ENCODE measurements at places on chromosomes 3 and 15. TPM values are rescaled to one million over a fixed set of nuclear protein-coding genes. Genes with fewer than 3 reads are reported as not detected.

Gene ACOX2
- total RNA-seq = 1.1 TPM

DNA sequence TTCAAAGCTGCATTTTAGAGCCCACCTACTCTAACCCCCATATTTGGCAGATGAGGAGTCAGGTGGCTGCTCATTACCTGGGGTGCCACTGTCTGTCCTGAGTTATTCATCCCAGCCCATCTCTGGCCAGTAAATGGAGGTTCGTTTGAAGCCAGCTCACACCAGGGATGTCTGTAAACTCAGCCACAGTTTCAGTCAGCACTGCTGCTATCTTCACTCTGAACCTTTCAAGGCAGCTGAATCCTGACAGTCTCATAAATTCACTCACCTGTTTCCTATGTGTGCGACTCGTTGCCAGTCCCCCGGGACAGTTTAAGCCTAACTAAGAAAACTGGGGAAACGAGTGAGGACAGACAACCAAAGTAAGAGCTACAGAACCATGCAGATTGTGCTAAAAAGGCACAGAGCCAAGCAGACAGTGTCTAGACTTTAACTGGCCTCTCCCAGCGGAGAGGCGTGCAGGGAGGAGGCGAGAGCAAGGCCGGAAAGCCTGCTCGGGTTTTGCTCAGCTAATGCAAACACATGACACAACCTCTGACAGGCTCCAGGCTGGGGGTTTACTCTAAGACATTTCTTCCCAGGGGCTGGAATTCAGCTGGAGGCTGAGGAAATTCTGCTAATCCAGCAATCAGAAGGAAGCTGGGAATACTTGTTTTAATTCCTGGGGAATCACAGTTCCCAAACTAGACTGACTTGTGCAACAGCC, 12.0 kb downstream of the FSTL1 start:
- no peak for DNase-seq
- peaks cover 49% of the 10 kb centered on the region for H3K4me1 ChIP-seq
- H3K36me3 ChIP-seq = peaks cover 39% of the 10 kb centered on the region
- peak overlapping the region; percentile 70 for H3K27ac ChIP-seq

DNA sequence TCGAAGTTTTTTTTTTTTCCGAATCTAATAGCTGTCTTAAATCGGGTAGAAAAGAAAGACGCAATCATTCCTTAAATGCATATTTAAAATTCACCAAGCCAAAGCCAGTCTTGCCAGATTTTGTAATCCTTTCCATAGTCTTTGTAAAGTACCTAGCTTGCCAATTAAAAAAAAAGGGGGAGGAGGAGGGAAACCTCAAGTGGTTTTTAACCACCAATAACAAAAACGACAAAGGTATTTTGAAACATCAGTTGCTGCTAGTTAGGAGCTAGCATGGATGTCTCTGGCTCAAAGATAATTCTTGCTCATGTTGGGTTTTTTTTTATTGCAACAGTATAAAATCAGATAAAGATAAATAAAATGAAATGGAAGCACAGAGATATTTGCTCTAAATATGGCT, 187.9 kb downstream of the MECOM start:
- H3K27me3 ChIP-seq = no peaks in the 10 kb centered on the region
- DNase-seq = no peak
- H3K27ac ChIP-seq = no peak overlapping the region
- peaks cover 14% of the 10 kb centered on the region for H3K4me1 ChIP-seq
- H3K4me3 ChIP-seq = no peak overlapping the region
- no peaks in the 10 kb centered on the region for H3K36me3 ChIP-seq

DNA sequence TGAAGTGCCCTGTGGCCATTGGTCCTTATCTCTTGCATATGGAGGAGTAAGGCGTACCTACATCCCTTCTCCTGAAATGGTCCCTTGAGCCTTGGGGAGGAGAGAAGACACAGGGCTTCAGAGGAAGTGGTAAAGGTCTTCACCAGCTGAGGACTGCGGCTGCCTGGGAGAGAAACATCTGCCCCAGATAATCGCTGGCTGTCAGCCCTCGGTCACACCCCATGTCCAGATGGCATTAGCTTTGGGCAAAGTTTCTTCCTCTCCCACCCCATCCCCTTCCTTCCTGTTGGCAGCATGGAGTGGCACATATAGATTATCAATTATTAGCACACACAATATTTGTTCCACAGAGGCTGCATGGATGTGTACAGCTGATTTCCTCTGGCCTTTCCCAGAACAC, 61.6 kb downstream of the LRTM1 start:
- H3K27me3 ChIP-seq = no peaks in the 10 kb centered on the region
- DNase-seq = no peak
- H3K36me3 ChIP-seq = no peaks in the 10 kb centered on the region
- H3K27ac ChIP-seq = no peak overlapping the region
- no peak overlapping the region for H3K4me3 ChIP-seq
- H3K4me1 ChIP-seq = peaks cover 20% of the 10 kb centered on the region

- no peak overlapping the region for H3K27ac ChIP-seq
- peaks cover 18% of the 10 kb centered on the region for H3K36me3 ChIP-seq
- no peak for DNase-seq
- peaks cover 2% of the 10 kb centered on the region for H3K4me1 ChIP-seq
Measured at GRCh38 chr15:55197362-55197705, 593 bp upstream of the RSL24D1 start.

DNA sequence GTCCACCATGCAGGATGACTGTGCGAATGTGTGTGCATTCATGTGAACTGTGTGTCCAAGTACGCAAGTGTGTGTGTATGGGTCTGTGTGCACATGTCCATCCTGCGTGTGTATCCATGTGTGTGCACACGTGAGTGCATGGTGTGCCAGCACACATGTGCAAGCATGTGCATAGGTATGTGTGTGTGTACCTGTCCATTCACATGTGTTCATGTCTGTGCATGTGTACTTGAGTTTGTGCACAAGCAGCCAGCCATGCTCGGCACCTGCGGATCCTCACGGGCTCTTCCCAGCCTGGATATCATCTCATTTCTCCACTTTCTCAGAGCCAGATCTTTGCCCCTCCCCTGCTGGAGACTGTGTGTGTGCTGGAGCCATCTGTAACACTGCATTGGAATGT, 18.7 kb upstream of the PLXNA1 start:
- H3K27me3 ChIP-seq = no peaks in the 10 kb centered on the region
- peaks cover 21% of the 10 kb centered on the region for H3K4me1 ChIP-seq
- no peak overlapping the region for H3K27ac ChIP-seq
- no peak overlapping the region for H3K4me3 ChIP-seq
- no peaks in the 10 kb centered on the region for H3K36me3 ChIP-seq
- DNase-seq = no peak

Gene SNX33
- 17.8 TPM for total RNA-seq

Gene ITGA11
- total RNA-seq = 0.60 TPM

Gene ZNF774
- 2.6 TPM for total RNA-seq

DNA sequence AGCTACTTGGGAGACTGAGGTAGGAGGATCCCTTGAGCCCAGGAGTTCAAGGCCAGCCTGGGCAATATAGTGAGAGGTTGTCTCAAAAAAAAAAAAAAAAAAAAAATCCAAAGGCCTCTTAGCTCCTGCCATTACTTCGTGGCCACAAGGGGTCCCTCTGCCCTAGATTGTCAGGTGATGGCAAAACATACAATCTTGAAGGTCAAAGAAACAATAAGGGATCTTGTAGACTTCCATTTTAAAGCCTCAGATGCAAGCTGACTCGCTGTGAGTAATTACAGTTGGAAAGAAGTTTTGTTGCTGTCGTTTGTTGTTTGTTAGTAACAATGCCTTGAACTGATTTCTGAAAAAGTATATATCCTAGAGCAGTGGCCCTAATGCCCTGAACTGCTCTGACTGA, 55.9 kb upstream of the PLCL2 start:
- H3K36me3 ChIP-seq = peaks cover 6% of the 10 kb centered on the region
- H3K4me1 ChIP-seq = peaks cover 23% of the 10 kb centered on the region
- no peak overlapping the region for H3K4me3 ChIP-seq
- DNase-seq = peak; percentile 45

DNA sequence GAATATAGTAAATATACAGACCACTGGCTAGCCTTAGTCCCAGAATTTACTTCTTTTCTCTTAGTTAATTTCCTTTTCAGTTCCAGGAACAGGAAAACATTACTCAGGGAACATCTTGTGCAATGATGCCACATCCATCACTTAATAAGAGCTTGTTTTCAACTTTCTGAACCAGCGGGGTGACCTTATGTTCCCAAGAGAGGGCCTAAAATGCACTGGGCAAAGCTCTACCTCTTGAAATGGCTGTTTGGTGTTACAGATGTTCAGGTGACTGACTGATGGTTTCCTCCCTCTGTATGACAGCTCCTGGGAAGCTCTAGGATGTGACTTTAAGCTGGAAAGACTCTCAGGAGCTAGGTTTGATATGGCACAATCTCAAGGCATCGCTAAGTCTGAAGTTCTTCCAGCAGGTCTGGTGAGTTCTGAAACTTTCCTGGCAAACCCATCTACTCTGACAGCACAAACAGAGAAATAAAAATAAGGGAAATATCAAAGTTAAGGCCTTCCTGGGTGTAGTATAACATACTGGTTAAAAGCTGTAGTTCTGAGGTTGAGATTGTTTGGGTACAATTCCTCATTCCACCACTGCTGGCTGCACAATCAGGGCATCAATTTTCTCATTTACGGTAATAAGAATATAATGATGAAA, 98.6 kb downstream of the ZIC1 start:
- no peak overlapping the region for H3K4me3 ChIP-seq
- DNase-seq = no peak
- H3K4me1 ChIP-seq = no peaks in the 10 kb centered on the region
- H3K36me3 ChIP-seq = no peaks in the 10 kb centered on the region

DNA sequence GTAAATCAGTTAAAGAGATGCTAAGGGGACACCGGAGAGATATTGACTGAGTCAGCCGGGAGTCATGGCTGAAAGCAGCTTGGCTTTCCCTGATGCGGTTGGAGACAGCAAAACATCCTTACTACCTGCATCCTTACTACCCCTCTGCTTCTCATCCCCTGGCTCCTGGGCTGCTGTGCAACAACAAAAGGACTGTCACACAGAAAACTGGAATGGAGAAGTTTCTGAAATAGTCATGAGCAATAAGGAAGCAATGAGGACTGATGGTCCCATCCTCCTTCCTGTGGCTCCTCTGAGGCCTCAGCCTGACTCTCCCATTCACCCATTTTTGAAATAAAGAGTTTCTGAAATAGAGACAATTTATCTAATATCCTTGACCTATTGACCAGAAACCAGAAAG, 1.1 kb downstream of the HCLS1 start:
- H3K27ac ChIP-seq = no peak overlapping the region
- H3K36me3 ChIP-seq = peaks cover 13% of the 10 kb centered on the region
- DNase-seq = no peak
- H3K4me3 ChIP-seq = no peak overlapping the region
- no peaks in the 10 kb centered on the region for H3K27me3 ChIP-seq

GRCh38 chr3:150271591-150271960, 136.5 kb upstream of the TSC22D2 start:
- H3K27ac ChIP-seq = no peak overlapping the region
- H3K4me3 ChIP-seq = no peak overlapping the region
- no peak for DNase-seq
- H3K27me3 ChIP-seq = no peaks in the 10 kb centered on the region
- H3K4me1 ChIP-seq = no peaks in the 10 kb centered on the region

GRCh38 chr3:16670191-16670590, 65.0 kb upstream of the DAZL start:
- H3K4me1 ChIP-seq = peaks cover 67% of the 10 kb centered on the region
- DNase-seq = peak; percentile 16
- peaks cover 34% of the 10 kb centered on the region for H3K36me3 ChIP-seq
- no peaks in the 10 kb centered on the region for H3K27me3 ChIP-seq

DNA sequence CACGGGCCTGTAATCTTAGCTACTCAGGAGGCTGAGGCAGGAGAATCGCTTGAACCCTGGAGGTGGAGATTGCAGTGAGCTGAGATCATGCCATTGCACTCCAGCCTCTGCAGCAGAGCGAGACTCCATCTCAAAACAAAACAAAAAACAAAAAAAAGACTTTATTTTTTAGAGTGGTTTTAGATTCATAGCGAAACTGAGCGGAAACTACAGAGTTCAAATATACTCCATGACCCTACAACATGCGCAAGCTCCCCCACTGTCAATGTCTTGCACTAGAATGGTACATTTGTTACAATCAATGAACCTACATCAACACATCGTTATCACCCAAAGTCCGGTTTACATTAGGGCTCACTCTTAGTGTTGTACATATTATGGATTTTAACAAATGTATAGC, 2.2 kb upstream of the CRTAP start:
- H3K4me3 ChIP-seq = no peak overlapping the region
- 0 out of 2 replicates have a peak, but pooled peaks cover 2% of the 10 kb centered on the region for H3K36me3 ChIP-seq
- no peak for DNase-seq
- peaks cover 13% of the 10 kb centered on the region for H3K4me1 ChIP-seq

Gene CLDN16
- total RNA-seq = not detected

Gene FETUB
- not detected for total RNA-seq

- no peaks in the 10 kb centered on the region for H3K36me3 ChIP-seq
- no peak overlapping the region for H3K4me3 ChIP-seq
- DNase-seq = no peak
- no peak overlapping the region for H3K27ac ChIP-seq
Measured at GRCh38 chr3:73364517-73364916, 260.2 kb downstream of the PDZRN3 start.

DNA sequence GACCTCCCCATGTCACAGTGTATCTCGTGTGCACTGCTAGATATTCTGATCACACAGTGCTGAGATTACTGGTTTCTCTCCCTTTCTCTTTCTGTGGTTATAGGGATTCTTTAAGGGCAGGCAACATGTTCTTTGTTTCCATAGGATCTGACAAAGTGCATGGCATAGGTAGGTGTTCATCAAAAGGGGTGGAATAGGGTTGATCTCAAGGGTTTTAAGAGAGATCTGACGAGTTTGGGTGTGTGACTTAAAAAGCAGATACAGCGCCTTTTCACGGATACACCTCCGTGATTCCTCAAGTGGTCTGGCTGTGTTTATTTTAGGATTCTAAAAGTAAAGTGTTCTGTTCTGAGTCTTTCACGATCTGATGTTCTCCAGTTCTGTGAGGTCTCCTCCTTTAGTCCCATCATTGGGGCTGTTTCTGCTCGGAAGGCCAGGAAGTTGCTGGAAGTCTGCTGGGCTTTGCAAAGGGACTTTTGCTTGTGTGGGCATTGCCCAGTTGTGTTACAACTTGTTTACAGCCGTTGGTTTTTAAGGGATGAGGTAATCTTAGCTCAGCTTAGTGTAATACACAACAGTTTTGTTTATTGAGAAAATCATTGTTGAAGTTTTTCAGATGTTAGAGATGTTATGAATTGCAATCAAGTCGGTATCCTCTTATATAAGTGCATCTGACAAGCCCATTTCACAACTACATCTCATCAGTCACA, 34.8 kb downstream of the IGF1R start:
- no peaks in the 10 kb centered on the region for H3K36me3 ChIP-seq
- peak overlapping the region; percentile 49 for H3K27ac ChIP-seq
- no peaks in the 10 kb centered on the region for H3K27me3 ChIP-seq

GRCh38 chr15:67838789-67839332, 984 bp downstream of the RNU6-1 start:
- H3K4me1 ChIP-seq = peaks cover 55% of the 10 kb centered on the region
- peak; percentile 83 for DNase-seq
- peak overlapping the region; percentile 90 for H3K4me3 ChIP-seq
- H3K27me3 ChIP-seq = peaks cover 70% of the 10 kb centered on the region

- H3K27me3 ChIP-seq = no peaks in the 10 kb centered on the region
- H3K4me3 ChIP-seq = no peak overlapping the region
- peaks cover 18% of the 10 kb centered on the region for H3K4me1 ChIP-seq
Measured at GRCh38 chr3:25473246-25473645, 45.2 kb downstream of the RARB start.

Gene APPL1
- 32.0 TPM for total RNA-seq

Gene GPX1
- total RNA-seq = 321 TPM

- H3K27ac ChIP-seq = no peak overlapping the region
- DNase-seq = no peak
- H3K36me3 ChIP-seq = no peaks in the 10 kb centered on the region
Measured at GRCh38 chr3:122475316-122475715, 39.4 kb downstream of the KPNA1 start.

Gene STARD9
- total RNA-seq = 5.7 TPM

GRCh38 chr3:157477441-157477840, 25.8 kb downstream of the VEPH1 start:
- peaks cover 11% of the 10 kb centered on the region for H3K36me3 ChIP-seq
- H3K4me1 ChIP-seq = peaks cover 10% of the 10 kb centered on the region
- H3K27me3 ChIP-seq = no peaks in the 10 kb centered on the region

Gene PLAAT1
- total RNA-seq = 3.9 TPM

Measured in WTC11 (cell line).